ENCODE measurements at places on chromosomes 4 and X. TPM values are rescaled to one million over a fixed set of nuclear protein-coding genes. Genes with fewer than 3 reads are reported as not detected.

Gene CENPE
- total RNA-seq: 12.4 TPM

Gene REELD1
- not detected for total RNA-seq

Gene PDHA1
- total RNA-seq: 264 TPM

Gene ARSJ
- total RNA-seq: 3.0 TPM

Gene CCDC110
- total RNA-seq: 2.7 TPM

Gene IL13RA2
- total RNA-seq: 206 TPM
